ENCODE measurements at places on chromosomes 2 and 18.

DNA sequence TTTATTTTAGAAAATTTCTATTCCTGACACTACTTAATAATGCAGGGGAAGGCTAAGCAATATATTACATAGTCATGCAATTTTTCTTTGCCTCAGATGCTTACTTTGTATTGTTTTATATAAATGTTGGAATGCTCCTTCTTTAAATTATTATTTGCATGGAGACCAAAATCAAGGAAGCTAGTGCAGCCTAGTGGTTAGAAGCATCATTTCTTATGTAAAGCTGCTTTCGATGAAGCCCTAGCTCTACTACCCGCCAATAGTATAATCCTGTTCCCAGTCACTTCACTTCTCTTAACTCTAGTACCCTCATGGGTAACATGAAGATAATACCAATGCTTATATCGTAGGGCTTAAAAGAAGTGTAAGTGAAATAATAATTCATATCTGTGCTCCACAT is 198.9 kb downstream of the LRATD1 start:
- no peak for DNase-seq

DNA sequence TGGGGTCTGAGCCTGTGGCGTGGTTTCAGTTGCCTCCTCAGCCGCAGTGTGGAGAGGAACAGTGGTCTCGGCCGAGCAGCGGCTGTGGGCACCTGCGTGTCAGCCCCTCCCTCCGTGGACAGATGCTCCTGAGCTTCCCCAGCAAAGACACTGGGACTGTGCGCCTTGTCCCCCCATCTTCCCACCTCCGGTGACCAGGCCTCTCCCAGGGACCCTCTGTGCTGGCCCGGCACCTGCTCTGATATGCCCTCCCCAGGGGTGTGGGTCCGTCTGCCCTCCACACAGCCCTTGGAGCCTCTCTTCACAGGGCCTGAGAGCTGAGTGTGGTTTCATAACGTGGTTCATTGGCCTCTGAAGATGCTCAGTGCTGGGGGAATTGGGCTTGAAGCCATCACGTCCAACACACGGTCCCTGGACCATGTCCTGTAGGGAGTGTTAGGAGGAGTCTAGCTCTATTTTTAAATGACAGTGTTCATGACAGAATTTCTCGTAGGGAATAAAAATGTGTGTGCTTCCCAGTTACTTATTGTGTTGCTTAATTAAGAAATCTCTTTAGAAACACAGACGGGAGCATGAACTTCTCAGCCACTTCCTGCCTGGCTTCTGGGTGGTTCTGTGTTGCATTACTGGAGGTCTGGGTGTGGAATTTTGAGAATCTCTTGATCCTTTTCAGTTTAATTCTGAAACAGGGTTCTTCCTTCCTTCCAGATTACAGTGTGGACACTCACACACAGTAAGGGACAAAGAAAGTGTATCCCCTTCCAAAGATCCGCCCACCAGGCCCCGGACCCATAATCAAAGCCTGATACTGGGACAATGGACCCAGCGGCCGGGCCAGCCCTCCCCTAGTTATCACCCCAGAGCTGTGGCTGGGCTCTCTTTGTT is 110.7 kb downstream of the NFATC1 start:
- DNase-seq: peak; percentile 5

DNA sequence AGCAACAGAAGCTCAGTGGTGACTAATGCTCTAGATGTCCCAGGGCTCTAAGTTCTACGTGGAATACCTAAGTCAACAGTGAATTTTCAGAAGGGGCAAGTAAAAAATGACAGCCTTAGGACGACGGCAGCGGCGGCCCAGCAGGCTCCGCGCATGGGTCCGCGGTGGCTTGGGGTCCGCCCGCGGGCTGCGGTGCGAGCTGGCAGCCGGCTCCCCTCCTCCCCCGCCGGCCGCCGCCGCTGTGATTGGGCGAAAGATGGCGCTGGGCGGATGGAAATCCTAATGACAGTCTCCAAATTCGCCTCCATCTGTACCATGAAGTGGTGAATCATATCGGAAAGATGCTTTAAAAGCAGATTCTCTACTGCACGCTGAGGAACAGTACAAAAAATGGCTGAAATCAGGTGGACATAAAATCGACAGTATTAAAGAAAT is 74.7 kb downstream of the HNRNPLL start:
- peak; percentile 69 for DNase-seq

- no peak for DNase-seq
Measured at GRCh38 chr2:230871361-230872150, 6.8 kb downstream of the ITM2C start.

GRCh38 chr2:9594366-9595054 is 36.3 kb downstream of the YWHAQ start:
- DNase-seq: peak; percentile 74

DNA sequence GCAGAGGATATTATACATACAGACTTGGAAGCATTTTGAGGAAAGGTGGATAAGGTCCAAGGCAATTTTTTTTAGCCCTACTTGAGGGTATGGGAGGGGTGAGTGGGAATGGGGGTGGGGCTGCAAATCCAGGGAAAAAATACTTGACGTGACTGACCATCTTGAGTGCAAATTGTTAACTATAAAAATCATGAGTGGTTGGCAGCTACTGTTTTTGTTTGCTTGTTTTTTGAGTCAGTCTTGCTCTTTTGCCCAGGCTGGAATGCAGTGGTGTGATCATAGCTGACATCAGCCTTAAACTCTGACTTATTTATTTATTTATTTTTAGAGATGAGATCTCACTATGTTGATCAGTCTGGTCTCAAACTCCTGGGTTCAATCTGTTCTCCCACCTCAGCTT is 458.8 kb downstream of the PIK3C3 start:
- DNase-seq: peak; percentile 62

- no peak for DNase-seq
Measured at GRCh38 chr18:63120620-63121019, 198.9 kb downstream of the BCL2 start.
